ENCODE measurements at places on chromosomes 6 and 20.

- no peak for DNase-seq
Observed at GRCh38 chr6:14189074-14189473, 71.5 kb downstream of the CD83 start.

DNA sequence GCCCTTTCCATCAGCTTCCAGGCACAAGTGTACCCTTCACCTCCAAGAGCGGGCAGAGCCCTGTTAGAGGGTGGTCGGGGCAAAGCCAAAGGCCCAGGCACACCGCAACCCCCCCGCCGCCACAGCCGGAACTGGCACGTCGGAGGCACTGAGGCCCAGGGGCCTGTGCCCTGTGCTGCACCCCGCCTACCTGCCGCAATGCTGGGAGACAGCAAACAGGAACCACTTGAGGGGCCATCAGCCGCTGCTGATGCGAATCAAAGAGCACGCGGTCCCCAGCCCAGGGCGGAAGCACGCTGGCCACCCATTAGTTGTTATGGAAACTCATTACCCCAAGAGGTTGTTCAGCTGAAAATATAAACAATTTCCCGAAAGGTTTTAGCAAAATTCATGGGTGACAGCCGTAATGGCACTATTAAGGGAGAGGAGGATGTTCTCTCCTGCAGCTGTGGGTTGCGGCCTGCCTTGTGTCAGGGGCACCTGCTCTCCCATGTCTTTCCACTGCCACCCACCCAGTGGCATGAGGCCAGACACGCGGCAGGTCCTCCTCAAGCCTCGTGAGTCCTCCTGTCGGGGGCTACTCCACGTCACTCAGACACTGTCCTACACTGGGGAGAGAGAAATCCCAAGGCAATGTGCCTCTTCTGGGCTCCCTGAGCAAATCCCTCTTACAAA is 65.3 kb downstream of the EDN3 start:
- DNase-seq = no peak

DNA sequence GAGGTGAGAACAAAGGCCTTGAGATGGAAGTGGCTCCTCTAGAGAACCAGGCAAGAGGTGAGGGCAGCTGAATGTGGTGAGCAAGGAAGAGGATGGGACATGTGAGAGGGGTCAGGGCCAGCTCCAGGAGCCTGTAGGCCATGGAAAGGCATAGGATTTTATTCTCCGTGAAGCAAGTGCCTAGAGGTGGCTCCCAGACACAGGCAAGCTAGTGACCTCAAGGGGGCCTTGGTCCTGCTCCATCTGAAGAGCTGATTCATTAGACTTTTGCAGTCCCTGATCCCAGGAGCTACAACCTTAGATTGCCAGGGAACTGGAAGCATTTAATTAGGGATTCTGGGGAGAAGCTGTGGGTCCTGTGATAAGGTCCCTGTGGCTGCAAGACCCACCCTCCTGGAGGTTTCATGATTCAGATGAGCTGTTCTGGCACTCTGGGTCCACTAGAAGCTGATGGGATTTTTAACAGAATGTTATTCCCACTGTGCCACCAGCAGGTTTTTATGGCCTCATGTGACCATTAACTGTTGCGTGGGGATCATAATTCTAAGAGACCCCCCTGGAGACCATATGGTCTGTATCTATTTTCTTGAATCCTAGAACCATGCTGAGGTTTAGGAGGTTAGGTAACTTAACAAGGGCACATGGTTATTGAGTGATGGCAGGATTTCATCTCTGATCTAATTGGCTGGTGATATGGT is 90.5 kb downstream of the ELOVL5 start:
- no peak for DNase-seq

DNA sequence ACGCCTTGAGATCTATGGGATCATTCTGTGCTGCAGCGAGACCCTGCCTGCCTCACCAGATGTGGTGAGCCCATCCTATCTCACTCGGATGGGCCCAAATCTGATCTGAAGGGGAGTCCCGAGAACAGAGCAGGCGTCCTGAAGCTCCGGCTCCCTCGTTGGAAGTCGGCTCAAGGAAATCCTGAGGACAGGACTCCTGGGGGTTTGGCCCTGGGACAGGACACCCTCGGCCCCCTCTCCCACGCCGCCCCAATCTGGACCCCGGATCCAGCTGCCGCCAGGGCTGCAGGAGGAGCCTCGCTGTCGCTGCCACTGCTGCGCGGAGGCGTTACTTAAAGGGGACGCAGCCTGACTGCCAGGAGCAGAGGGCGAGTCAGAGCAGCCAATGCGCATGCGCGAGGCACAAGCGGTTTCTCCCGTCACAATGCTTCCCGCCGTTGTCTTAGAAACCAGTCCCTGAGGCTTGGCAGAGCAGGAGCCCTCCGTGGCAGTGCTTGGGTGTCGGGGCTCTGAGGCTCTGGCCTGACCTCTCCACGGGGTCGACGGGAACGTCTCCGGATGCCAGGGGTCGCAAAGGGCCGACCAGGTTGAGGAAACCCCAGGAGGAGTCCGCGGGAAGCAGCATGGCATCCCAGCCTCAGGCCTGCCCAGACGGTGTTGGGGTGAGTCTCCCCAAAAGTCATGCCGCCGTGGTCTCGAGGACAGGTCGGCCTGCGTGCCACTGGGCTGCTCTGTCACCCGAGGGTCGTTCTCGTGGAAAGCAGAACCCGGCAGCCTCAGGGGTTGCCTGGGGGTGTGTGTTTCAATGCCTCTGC is 1567.8 kb upstream of the DEFB115 start:
- no peak for DNase-seq

DNA sequence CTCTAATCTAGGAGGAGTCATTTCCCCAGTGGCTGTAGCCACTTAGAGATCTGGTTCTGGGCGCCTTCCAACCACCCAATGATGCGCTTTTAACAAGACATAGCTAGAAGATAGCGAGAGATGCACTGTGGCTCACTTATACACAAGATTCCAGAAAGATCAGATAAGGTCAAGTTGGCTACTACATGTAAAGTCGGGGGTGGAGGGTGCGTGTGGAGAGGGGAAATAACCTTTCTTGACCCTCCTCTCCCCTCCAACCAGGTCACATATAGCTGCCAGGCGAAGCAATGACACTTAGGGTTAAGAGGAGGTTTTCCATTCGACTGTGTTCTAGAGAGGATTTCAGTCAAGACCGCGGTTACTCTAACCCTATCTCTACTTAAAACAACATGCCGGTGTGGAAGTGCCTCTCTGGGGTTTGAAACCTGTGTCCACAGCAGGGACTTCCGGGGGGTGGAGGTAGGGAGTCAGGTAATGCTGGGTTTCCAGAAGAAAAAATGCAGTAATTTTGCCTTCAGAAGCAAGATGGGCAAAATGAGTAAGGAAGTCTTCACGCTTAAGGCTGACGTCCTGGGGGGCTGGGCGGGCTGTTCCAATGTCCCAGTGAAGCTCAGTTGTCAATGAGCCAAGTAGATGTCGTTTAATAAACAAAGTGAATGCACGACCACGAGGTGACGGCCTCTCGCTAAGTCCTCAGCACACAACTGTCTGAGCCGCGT is 1.8 kb upstream of the SIM1 start:
- DNase-seq = no peak

GRCh38 chr6:14092316-14092715 is 25.3 kb upstream of the CD83 start:
- DNase-seq = no peak

- no peak for DNase-seq
Observed at GRCh38 chr20:45153752-45154151, 20.9 kb upstream of the PI3 start.

DNA sequence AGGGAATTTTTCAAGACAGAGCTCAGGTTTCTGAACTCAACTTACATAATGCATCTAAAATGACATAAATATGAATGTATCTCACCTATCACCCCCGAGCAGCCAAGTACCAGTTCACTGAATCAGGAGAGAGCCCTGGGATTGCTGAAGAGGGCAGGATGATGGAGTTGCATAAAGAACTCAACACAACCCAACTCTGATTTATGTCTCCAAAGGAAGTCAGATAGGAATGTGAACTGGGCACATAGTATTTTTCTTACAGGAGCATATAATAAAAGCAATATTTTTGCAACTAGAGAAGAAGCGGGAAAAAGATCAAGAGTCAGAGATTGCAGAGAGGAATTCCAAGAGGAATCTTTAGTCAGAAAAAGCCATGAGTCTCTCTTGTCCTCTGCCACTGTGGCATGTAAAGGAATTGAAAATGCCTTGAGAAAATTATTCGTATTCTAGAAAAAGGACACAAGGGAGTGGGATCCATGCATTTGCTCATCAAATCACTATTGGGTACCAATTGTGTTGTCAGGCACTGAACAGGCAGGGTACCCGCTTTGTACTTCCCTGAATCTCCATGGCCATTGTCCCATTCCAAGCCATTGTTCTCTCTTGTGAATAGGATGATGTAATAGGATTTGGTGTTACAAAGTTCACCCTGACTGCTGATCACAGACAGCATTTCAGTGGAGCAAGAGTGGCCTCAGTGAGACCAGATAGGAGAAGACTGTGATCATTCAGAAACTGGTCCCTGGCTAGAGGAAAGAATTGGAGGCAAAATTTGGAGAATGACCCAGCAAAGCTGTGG is 16.3 kb downstream of the RIN2 start:
- no peak for DNase-seq

GRCh38 chr6:1247056-1247455 is 64.8 kb upstream of the FOXQ1 start:
- no peak for DNase-seq

DNA sequence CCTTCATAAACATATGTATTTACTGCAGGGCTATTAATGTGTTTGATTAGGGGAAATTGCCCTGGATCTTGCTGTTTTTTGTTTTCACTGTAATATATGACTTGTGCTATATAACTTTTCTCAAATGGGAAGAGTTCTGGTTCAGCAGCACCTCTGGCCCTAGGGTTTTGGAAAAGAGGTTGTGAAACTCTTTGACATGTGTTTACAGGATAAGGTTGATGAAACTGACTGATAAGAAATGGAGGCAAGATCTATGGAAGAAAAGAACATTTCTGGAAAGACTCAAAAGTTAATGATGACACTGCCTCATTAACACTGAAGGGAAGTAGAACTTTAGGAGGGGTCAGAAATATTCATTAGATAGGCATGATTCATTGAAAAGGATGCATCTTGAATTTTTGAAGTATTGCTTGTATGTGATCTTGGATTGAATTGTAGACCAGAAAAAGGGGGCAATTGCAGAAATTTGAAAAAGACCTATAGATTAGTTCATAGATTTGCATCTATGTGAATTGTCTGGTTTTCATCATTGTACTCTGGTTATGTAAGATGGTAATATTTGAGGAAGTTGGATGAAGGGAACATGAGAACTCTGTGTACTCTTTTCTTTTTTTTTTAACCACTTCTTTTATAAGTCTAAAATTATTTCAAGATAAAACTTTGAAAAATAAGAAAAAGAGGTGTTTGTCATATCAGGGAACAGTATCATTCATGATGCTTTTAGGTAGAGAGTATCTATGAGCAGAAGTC is 54.0 kb downstream of the UTRN start:
- DNase-seq = no peak

- no peak for DNase-seq
Observed at GRCh38 chr20:51091406-51092195, 68.7 kb upstream of the KCNG1 start.
